ENCODE measurements at places on chromosomes 12 and 14.
A peak's percentile ranks its signal among the peaks of the same experiment; 100 is the strongest.

GRCh38 chr14:22886500-22887259 lies 3.7 kb downstream of the REM2 start:
- DNase-seq: peak; percentile 87

DNA sequence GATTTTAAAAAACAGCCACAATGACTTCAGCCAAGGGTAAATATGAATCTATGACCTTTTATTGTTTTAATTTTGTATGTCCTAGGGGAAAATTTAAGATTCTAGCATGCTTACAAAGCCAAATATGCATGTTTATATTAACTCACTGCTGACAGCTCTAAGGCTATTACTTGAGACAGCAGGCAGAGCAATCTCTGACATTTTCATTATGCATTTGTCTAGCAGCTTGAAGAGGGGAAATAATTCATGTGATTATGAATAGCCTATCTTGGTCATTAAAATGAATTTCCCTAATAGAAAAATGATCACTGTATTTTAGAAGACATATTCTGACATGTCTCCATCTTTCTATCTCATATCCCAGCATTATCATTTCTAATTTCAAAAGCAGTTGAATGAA lies 46.6 kb upstream of the HELB start:
- DNase-seq: no peak

DNA sequence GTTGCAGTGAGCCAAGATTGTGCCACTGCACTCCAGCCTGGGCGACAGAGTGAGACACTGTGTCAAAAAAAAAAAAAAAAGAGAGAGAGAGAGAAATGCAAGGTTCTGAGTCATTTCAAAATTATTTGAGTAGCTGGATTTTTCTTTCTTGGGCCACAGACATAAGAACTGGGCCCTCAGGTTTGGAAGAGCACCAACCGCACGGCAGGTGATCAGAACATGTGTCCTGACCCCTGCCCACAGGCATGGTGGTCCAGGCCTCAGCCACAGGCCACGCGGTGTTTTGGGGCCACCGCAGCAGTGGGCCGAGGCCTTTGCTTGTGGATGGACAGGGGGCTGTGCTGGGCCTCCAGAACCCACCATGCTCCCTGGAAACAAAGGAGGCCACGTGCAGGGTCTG lies 126.7 kb downstream of the CALM1 start:
- DNase-seq: no peak

- DNase-seq: peak; percentile 36
Observed at GRCh38 chr14:65791191-65791981, 378.9 kb downstream of the FUT8 start.

GRCh38 chr12:13373131-13373530 lies 176.6 kb downstream of the EMP1 start:
- no peak for DNase-seq

DNA sequence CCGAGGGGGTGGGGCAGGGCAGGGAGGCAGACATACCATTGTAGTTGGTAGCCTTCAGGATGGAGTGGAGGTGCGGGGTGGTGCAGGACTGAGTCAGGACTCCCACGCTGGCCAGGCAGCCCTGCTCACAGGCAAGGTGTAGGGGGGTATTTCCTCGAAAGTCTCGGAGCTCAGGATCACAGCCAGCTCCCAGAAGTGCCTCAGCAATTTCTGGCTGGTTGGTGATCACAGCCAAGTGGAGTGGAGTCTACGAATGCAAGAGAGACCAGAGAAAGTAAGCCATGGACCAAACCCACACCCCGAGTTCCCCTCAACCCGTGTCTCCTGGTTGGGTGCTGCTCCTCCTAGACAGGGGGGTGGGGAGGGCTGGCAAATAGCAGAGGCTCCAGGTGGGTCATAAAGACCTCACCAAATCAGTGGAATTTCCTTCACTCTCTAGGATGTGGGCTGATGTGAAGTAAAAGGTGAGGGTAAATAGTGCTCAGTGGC lies 1.4 kb downstream of the NFKBIA start:
- DNase-seq: peak; percentile 61

- no peak for DNase-seq
Observed at GRCh38 chr14:74579447-74580274, 32.4 kb downstream of the LTBP2 start.

DNA sequence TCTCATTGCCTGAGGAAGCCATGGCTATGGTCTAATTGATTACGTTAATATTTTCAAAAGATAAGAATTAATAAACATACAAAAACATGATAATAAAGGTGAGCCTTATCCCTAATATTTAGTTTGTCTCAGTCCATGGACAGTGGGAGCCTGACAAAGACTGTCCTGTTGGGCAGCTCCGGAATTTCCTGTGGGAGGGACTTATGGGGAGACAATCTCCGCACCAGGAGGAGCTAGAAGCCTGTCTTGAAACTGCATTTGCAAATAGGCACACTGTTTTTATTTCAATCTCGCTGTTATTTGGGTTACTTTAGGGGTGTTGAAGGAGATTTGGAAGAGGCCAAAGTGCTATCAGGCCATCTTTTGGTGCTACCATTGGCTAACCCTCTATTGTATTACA lies 50.8 kb upstream of the ZDHHC17 start:
- no peak for DNase-seq

DNA sequence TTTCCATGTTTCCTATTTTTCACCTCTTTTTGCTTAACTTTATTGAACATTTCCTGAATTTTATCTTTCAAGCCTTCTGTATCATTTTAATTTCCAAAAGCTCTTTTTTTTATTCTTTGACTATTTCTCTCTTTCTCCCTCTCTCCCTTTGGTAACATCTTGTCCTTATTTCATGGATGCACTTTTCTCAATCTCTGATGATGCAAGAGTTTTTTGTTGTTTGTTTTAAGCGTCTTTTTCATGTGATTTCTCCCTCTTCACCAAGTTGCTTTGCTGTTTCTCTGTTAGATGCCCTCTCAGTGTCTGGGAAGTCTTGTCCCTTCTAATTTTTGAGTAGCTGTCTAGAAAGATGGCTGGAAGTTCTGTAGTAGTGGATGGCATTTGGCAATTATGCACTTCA lies 62.6 kb downstream of the ANO6 start:
- DNase-seq: no peak

DNA sequence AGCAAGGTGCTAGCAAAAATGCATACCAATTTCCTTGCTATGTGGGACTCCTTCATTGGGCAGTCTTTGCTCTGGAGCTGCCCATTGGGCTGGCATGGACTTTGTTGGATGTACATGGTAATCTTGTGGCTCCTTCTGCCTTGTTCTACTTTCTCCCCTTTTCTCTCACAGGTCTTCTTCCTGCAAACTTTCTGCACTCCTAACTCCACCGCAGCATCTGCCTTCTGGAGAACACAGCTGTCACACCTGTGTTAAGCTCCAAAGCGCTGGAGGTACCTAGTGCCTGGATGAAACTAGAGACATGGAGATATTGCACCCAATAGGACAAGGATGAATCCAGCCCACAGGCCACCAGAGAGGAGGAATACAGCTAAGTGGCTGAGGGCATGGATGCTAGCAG lies 60.7 kb upstream of the CCND2 start:
- DNase-seq: no peak

DNA sequence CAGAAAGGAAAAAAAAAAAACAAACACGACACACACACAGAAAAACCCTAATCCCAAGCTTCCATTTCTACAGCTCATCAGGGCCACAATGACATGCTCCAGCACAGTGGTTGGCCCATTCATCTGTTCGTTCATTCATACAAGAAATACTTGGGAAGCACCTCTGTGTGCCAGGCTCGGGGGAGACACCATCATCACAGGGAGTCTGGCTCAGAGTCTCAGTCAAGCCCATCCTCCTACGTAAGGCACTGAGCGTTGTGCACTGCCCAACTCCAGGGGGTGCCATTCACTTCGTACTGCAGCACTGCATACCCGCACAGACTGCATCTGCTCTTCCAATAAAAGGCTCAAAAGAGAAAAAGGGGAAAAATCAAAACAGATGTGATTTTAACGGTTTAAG lies 15.3 kb downstream of the VPS37B start:
- DNase-seq: peak; percentile 35

DNA sequence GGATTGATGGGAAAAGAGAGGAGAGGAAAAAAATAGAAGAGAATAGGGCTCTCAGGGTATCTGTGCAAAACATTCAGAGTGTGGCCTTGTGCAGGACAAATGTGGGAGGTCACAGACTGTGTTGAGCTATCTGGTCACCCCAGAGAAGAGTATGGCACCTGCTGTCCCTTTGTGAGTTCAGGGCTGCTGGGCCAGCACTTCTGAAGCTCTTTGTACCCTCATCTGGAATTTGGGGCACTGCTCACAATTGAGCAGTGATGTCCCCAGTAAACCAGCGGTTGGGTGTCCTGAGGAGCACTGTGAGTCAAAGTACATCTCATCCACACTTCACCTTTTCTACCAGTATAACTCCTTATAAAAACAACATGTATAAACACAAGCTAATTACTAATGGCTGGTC lies 2.6 kb upstream of the KRT81 start:
- no peak for DNase-seq

GRCh38 chr14:51012055-51012454 lies 67.8 kb upstream of the PYGL start:
- no peak for DNase-seq

DNA sequence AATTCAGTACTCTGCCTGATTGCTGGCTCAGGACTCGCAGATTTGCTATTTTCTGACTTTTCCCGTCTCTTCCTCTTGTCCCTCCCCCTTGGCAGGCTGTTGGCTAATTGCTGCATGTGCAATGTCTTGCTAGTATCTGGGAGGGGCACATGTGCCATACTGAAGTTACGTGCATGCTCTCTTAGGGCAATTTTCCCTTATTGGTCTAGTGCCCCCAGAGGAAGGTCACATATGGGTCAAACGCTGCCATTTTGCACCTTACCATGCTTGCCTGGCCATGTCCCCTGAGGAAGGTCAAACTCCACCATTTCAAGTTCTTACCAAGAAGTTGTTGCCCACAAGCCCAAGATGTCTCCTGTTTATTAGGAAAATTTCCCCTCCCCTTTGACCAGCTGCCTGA lies 13.9 kb upstream of the ERC1 start:
- DNase-seq: no peak

DNA sequence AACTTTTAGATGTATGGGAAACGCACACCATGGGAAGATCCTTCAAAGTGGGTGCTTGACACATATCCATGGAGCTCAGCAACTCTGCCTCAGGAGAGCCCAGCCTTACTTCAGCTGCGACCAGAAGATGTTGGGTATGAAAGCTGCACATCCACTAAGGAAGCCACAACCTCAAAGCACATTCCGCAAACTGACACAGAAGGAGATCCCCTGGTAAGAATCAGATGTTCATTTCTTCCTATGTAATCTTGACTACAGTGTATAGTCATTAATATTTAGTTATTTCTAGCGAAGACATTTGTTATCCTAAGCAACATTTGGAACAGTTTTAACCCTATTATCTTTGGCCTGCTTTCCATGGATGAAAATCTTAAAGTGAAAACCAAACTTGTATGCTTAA lies 374.2 kb downstream of the NAV3 start:
- DNase-seq: no peak

GRCh38 chr14:71722885-71723284 lies 209.3 kb upstream of the RGS6 start:
- DNase-seq: no peak

GRCh38 chr12:1947081-1947480 lies 28.6 kb upstream of the CACNA2D4 start:
- DNase-seq: no peak

DNA sequence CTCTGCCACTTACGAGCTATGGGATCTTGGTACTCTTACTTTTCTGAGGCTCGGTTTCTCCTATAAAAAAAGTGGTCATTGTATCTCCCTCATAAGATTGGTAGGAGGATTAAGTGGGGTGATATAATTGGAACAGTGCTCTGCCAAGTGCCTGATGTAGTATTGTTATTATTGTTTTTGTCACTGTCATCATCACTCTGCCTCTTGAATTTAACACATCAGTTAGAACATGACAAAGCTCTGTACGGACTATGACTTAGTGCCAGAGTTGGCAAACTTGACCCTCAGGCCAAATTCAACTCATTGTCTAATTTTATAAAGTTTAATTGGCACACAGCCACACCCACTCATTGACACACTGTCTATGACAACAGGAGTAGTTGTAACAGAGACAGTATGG lies 229.0 kb upstream of the NOS1 start:
- no peak for DNase-seq

DNA sequence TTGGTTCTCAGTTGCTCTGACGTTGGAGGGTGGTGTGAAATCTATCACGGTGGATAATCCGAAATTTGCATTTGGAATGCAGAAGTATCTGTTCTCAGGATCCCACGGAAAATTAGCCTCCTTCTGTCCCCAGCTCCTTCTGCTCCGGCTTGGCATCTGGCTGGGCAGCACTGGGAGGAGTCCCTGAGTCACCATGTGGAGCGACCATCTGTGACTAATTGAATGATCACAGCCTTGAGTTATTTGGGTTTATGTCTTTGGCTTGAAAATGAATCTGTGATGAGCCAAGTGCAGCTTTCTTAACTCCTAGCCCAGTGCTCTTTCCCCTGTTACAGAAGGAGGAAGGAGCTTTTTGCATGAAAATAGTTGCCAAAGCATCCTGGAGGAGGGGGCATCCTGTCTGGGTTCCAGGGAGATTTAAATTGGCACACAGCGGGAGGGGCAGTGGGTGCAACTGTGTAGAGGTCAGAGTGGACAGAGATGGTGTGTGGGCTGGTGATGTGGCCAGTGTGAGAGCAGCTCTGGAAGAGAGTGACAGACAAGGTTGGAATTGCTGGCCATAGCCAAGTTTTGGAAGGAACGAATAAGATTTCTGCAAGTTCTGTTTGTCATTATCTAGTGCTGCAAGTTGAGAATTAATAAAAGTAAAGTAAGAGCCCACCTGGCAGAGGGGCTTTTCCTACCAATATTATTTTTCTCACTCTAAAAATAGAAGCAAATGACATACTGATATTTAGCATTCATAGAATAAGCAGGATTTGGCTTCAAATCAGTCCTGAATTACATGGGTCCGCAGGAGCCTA lies 74.4 kb downstream of the SLC24A4 start:
- no peak for DNase-seq

- no peak for DNase-seq
Observed at GRCh38 chr12:74526535-74526934, 11.1 kb upstream of the ATXN7L3B start.

DNA sequence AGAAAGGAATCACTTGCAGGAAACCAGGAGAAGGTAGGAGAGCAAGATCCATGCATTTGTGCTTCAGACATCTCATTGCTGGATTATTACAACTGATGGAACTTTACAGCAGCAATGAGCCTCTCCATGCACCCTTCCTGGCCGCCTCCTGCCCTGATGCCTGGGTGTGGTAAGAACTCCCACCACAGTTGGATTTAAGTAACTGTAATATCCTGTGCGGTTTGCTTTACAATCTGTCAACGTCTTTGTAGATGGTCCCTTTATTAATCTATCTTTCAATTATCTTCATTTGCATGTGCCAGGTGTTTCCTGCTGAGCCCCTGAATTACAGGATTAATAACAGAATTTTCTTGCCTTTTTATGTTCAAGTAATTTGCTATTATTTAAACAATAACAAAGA lies 1300.5 kb upstream of the TMEM132C start:
- DNase-seq: no peak

DNA sequence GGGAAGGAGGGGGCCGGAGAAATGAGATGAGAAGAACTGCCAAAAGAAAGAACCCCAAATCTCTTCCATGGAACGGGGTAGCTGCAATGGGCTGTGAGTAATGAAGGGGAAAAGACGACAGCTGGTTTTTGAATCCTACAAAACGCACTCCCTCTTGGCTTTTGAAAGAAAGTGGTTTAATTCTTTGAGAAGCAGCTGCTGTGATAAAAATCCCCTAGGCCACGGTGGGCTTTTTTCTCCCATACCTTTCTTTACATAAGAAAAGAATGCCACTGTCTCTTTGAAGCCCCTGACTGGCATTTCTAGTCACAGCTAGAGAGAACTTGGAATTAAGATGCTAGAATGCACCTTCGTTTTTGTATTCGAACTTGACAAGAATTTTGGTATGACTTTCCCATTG lies 486.1 kb downstream of the GLT1D1 start:
- no peak for DNase-seq

Measured in CD4-positive, alpha-beta T cell treated with Interleukin-21 for 1 hour (primary cell).